T-helper 2 cell treated with Interferon-gamma antibody and Interleukin-4, amounts not matched to agents 100 ng/mL and 5 ng/mL, for 36 hours (primary cell): ENCODE measurements at places on chromosomes 13 and 19. TPM values are rescaled to one million over a fixed set of nuclear protein-coding genes. Genes with fewer than 3 reads are reported as not detected.

LPAR6 gene
- total RNA-seq, result 29.8 and 30.3 TPM in 2 replicates

GJA3 gene
- 0.11 TPM in 1 of 2 replicates, not detected in the other for total RNA-seq

ZNF317 gene
- 40.6 and 42.0 TPM in 2 replicates for total RNA-seq

SERPINE3 gene
- total RNA-seq, result not detected in 2 replicates

ZFP14 gene
- total RNA-seq, result 5.0 TPM in 2 replicates

MEIOSIN gene
- total RNA-seq, result not detected in 2 replicates

ZNF486 gene
- total RNA-seq, result 4.5 and 5.5 TPM in 2 replicates

MAP4K1 gene
- total RNA-seq, result 283 and 284 TPM in 2 replicates

IGFL1 gene
- total RNA-seq, result not detected in 2 replicates

ZNF491 gene
- total RNA-seq, result 1.1 and 1.9 TPM in 2 replicates

OR7D2 gene
- 0.39 and 0.95 TPM in 2 replicates for total RNA-seq

LSR gene
- total RNA-seq, result 0.70 and 1.2 TPM in 2 replicates

TGFBR3L gene
- 1.1 and 2.6 TPM in 2 replicates for total RNA-seq

LMTK3 gene
- total RNA-seq, result 2.8 and 3.4 TPM in 2 replicates

ZFP36 gene
- total RNA-seq, result 74.0 and 79.7 TPM in 2 replicates

CEACAM6 gene
- total RNA-seq, result not detected in 2 replicates

ZNF136 gene
- total RNA-seq, result 13.2 and 13.3 TPM in 2 replicates

SYCN gene
- not detected in 2 replicates for total RNA-seq

ASPDH gene
- total RNA-seq, result not detected in 2 replicates

FRY gene
- total RNA-seq, result 18.0 and 19.2 TPM in 2 replicates

IRGC gene
- total RNA-seq, result not detected in 2 replicates

NKPD1 gene
- total RNA-seq, result 0.18 and 0.36 TPM in 2 replicates

HIPK4 gene
- not detected in 2 replicates for total RNA-seq

C13orf42 gene
- not detected in 2 replicates for total RNA-seq

APOC4 gene
- total RNA-seq, result not detected in 2 replicates

CRX gene
- not detected in 2 replicates for total RNA-seq

PLEKHA4 gene
- total RNA-seq, result 1.4 and 1.8 TPM in 2 replicates

NDUFA7 gene
- total RNA-seq, result 46.4 and 49.6 TPM in 2 replicates
